ENCODE measurements at places on chromosomes 5 and 9.

- DNase-seq = no peak
These were observed 347.3 kb upstream of the CDH6 start for GRCh38 chr5:30846171-30846570.

GRCh38 chr5:113652161-113652560, 138.7 kb downstream of the YTHDC2 start:
- DNase-seq = no peak

GRCh38 chr5:147578228-147579024, 68.6 kb upstream of the DPYSL3 start:
- peak; percentile 80 for DNase-seq

DNA sequence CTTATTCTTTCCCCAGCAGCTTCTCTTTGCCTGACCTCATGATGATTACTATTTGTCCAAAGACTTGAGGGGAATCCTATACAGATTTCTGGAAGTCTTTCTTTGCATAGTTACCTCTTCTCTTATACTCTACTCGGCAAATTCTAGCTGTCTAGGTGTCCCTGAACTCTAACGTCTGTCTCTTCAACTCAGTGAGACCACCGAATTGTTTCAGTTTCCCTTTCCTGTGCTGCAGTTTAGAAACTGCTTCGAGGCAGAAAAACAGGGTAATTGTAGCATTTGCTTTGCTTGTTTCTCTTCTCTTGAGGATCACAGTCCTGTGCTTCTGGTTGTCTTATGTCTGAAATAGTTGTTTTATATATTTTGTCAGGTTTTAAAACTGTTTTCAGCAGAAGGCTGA, 14.8 kb downstream of the LVRN start:
- no peak for DNase-seq

GRCh38 chr9:99635032-99635431, 186.7 kb upstream of the NR4A3 start:
- DNase-seq = peak; percentile 39

GRCh38 chr9:105714020-105714331, 19.6 kb downstream of the TMEM38B start:
- no peak for DNase-seq

GRCh38 chr5:29588236-29588635, 1605.2 kb upstream of the CDH6 start:
- DNase-seq = no peak

- DNase-seq = peak; percentile 67
These were observed 141.1 kb upstream of the SMIM23 start for GRCh38 chr5:171644536-171644935.
